ENCODE measurements at places on chromosomes 11 and 22. TPM values are rescaled to one million over a fixed set of nuclear protein-coding genes. Genes with fewer than 3 reads are reported as not detected.

The MS4A4A gene
- not detected for total RNA-seq

The PPFIBP2 gene
- 36.5 TPM for total RNA-seq

The LYVE1 gene
- not detected for total RNA-seq

The HYLS1 gene
- total RNA-seq = 4.8 TPM

The OR56A4 gene
- not detected for total RNA-seq

The VWA5A gene
- total RNA-seq = not detected

The CHRNA10 gene
- 6.0 TPM for total RNA-seq

The RTN4R gene
- 0.29 TPM for total RNA-seq

DNA sequence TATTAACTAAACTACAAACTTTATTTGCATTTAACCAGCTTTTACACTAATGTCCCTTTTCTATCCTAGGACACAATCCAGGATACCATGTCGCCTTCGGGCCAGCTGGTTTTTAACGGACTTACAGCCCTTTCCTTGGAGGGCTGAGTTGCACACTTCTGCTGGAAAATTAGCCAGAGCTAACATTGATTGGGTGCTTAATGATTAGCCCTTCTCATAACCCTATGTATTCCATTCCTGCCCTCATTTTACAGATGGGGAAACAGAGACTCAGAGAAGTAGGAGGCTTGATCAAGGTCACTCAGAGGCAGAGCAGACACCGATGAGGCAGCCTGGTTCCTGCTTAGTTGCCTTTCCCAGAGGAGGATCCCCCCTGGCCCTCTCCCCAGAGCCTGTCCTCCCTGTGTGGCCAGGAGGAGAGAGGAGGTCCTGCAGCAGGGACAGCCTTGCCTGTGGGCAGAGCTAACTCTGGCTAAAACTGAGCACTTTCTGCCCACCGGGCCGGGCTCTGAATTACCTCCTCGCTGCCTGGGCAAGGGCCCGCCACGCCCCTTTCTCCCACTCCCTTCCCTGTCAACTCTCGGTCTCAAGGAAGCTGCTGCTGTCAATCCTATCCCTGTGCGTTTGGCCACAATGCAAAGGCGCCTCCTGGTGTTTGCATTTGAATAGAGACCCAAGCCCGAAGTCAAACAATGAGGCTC, 59.6 kb upstream of the PAX6 start:
- DNase-seq = peak; percentile 76

- no peak for DNase-seq
Measured at GRCh38 chr11:74809801-74810200, 61.2 kb downstream of the RNF169 start.

DNA sequence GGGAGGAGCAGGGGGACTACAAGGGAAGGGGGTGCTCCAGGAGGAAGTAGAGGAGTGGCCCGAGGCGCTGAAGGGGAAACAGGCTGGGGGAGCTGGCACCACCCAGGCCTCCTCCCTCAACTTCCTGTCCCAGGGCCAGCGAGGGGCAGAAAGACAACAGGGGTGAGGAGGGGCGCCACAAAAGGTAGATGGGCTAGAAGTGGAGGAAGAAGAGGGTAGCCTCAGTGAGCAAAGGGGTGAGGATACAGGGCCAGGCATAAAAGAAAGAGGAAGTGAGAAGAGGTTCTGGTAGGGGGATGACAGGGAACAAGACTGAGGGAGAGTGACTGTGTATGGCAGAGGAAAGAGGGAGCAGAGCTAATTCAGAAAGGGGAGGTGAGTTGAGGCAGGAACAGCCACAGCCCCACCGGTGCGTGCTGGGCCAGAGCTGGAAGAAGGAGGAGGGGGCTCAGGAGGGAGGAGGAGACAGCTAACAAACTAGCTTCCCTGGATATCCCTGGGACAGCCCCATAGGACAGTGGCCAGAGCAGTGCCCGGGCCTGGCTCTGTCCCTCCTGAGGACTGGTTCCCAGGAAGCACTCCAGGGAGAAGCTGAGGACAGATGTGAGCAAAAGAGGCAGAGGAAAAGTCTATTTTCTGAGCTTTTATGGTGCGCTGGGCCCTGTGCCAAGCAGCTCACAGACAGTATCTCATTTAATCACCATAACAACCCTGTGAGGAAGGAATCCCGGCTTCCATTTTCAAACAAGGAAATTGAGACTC, 8.5 kb downstream of the DCHS1 start:
- peak; percentile 61 for DNase-seq

GRCh38 chr11:81895258-81895657, 838.4 kb downstream of the FAM181B start:
- no peak for DNase-seq

DNA sequence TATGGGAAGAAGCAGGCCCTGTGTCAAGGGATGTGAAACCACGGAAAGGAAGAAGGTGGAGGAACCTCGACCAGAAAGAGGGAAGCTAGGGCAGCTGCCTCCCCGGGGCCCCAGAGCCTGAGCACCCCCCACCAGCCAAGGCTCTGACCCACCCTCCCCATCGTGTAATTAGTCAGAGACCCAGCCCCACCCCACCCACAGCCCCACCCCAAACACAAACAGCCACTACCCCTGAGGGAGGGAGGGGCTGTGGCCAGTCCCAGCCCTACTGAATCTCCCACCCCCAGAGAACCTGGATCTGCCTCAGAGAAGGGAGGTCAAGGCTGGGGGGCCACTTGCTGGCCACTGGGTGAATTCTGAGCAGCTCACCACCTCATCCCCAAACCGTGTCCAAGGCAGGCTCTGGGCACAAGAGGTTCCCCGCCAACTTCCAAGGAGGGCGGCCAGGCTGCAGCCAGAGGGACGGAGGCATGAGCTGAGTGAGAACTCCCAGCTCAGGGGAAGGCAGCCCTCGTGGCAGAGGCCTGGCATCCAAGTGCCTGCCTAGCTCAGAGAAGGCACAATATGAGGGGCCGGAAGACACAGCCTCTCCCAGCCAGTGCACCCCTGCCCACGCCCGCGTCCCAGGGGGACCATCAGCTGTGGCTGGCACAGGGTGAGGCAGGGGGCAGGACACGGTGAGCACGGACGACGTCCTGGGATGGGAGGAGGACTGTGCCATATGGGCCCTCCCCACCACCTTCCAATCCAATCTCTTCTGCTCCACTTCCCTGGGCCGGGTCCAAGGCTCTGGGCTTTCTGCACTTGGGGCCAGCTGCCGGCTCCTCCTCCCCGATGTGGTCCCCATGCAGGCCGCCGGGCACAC, 2.7 kb downstream of the PLXNB2 start:
- no peak for DNase-seq

DNA sequence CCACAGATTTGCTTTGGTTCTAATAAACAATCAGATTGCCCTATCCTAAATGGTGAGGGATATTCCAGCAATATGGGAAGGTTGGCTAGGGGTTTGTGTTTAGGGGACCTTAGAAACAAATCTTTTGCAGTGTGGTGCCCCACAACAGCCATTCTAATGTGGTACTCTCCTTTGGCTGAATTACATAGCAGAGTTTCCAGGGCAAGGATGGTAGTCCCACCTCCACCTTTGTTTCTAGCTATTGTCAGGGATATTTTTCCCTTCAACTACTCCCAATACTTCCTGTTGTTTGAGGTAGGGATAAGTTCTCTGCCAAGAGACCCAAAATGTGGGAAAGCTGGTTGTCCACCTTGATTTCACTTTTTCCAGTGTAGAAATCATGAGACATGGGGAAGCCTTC, 494.7 kb upstream of the CHORDC1 start:
- DNase-seq = no peak

GRCh38 chr11:67691149-67691548, 16.7 kb upstream of the ALDH3B2 start:
- DNase-seq = peak; percentile 63

- DNase-seq = no peak
Measured at GRCh38 chr11:21371044-21371443, 701.7 kb downstream of the NELL1 start.

DNA sequence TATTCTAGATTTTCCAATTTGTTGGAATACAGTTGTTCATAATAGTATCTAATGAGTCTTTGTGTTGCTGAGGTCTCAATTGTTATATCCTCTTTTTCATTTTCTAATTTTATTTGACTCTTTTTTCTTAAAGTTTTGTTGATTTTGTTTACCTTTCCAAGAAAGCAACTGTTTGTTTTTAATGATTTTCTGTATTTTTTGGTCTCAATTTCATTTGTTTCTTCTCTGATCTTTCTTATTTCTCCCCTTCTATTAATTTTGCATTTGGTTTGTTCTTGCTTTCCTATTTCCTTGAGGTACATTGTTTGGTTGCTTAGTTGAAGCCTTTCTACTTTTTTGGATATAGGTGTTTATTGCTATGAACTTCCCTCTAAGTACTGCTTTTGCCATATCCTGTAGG, 5.2 kb upstream of the OR52A1 start:
- DNase-seq = no peak

- no peak for DNase-seq
Measured at GRCh38 chr22:48803171-48803947, 1024.3 kb downstream of the BRD1 start.

DNA sequence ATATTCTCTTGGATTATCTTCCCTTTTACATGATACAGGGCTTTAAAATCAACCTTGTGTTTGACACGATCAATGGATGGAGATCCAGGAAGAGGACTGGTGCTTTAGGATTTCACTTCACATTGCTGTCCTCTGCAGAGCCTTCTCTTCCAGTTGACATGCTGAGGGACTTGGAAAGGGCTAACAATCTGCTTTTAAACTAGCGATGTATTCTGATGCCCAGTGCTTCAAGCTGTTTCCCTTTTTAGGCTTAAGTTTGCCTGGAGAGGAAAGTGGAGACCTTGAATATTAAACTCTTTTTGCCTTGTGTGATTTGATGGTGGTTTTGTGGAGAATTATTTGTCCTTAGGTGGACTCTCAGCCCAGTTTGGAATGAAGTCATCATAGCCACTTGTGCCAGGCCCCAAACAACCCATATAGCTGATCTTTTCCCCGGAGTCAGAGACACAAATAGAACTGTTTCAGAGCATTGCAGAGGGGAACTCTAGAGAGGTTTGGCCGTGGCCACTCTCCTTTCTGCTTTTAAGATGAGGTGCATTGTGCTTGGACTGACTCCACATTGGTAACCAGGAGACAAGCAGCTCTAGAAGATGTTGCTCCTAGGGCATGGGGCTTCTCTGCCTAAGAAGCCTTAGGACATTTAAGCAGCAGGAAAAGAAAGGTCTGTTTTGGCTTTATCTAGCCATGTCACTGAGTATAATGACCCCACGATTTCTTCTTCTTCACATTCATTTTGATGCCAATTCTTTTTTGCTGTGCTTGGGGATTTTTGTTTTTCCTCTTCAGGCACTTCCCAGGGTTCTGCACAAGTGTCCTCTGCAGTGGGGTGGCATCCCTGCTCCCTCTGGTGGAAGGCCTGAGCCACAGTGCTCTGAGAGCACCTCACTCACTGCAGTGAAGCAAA, 152.8 kb downstream of the NCAM1 start:
- peak; percentile 67 for DNase-seq

- no peak for DNase-seq
Measured at GRCh38 chr22:32489377-32489776, 14.8 kb downstream of the FBXO7 start.

DNA sequence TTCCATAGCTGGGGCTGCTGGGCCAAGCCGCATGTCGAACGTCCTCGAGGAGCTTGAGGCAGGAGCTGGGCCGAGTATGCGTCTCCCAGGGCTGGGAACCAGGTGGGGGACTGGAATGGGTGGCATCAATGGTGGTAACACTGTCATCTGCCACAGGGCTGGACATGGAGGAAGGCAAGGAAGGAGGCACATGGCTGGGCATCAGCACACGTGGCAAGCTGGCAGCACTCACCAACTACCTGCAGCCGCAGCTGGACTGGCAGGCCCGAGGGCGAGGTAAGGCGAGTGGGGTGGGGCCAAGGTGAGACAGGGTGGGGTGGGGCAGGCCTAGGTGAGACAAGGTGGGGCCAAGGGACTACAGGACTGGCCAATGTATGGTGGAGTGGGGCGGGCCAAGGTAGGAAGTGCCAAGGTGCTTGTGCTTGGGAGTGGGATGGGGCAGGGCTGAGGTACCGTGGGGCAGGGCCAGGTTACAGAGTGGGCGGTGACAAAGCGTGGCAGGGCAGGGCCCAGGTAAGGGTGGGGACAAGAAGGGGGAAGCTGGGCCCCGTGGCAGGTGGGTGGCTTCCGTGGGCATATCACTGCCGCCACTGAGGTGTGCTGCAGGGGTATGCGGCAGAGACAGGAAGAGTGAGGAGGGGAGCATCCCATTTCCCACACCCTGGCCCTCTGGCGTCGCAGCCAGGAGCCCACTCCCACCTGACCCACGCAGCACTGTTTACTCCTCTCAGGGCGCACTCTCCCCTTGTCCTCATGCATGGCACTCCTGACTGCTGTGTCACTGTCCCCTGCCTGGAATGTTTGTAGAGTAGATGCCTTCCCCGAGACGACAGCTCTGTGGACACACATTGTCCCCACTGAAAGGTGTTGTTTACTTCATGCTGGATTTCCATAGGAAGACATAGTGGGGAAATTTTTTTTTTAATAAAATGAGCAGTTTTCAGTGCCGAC, 27.5 kb upstream of the DGCR8 start:
- DNase-seq = no peak

GRCh38 chr11:10087186-10087922, 206.7 kb downstream of the SBF2 start:
- DNase-seq = no peak

- DNase-seq = no peak
Measured at GRCh38 chr11:65655570-65656332, 7.0 kb downstream of the RELA start.

DNA sequence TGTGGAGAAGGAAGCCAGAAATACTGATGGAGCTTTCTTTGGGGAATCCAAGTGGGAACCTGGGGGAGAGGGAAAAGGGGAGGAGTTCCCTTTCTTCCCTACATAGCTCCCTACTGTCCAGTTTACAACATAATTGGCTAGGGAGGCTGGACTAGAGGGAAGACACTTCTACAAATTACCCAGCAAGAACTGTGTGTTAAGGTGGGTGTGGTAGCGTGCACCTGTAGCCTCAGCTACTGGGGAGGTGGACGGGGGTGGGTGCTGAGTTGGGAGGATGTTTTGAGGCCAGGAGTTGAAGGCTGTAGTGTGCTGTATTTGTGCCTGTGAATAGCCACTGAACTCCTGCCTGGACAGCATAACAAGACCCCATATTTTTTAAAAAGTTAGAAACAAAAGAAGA, 74.0 kb downstream of the NAV2 start:
- DNase-seq = no peak

DNA sequence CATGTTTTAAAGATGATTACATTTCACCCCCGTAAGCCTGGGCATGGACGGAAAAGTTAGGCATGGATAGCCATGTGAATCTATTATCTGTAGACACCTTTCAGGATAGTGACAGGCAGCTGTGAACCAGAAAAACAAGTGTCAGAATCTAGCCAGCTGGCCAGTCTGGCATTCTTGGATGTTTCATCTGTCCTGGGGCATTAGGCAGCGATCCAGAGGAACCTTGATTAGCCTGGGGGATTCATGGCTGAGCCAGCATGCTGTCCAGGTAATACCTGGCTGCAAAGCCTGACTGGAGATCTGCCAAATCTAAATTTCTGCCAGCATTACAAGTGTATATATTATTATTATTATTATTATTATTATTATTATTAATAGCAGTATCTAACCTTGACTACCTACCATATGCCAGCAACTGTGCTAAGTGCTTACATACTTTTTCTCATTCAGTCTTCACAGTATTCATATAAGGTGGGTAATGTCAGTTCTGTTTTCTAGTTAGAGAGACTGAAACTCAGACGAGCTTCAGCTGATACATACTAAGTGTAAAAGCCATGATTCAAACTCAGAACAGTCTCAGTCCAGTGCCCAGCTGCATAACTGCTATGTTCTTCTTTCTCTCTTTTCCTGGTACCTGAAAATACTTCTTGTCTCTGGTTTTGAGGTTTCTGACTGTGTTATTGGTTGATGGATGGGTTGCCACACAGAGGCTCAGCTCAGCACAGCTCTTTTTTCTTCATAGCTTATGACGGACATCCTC, 12.8 kb downstream of the BMAL1 start:
- DNase-seq = no peak

Data from Karpas-422 (cell line).